Panc1 (cell line): ENCODE measurements at places on chromosomes 5 and 9. TPM values are rescaled to one million over a fixed set of nuclear protein-coding genes. Genes with fewer than 3 reads are reported as not detected.

GRCh38 chr9:1869843-1870242 lies 145.3 kb upstream of the SMARCA2 start:
- DNase-seq = no peak

PCAT7 gene
- total RNA-seq = 0.59 TPM

DNA sequence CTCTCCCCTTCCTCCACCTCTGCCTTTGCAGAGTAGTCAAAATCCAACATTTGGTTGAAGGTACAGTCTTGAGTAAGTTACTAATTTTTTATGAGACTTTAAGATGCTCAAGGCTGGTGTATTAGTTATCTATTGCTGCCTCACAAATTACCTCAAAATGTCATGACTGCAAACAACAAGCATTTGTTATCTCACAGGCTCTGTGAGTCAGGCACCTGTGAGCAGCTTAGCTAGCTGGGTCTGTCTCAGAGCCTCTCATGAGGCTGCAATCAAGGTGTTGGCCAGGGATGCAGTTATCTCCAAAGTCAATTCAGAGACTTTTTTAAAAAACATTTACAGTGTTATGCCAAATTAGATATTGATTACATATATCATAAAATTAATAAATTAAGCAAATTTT lies 371.3 kb upstream of the RGMB start:
- DNase-seq = no peak

DNA sequence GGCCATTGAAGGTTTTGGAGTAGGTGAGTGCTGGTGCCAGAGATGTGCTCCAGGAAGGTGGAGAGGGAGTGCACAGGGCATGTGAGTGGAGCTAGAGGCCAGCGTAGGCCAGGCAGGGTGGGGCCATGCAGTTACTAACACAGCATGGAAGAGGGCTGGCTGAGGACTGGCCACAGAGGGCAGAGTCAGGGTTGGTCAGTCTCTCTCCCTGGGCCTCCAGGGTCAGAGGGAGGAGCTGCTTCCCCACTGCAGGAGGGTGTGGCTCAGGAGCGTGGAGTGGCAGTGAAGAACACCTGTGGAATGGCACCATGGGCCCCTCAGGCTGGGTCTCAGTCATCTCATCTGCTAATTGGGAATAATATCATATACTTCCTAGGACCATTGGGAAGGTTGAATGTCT lies 167.7 kb downstream of the MACROH2A1 start:
- DNase-seq = no peak

- no peak for DNase-seq
Observed at GRCh38 chr5:134539732-134540131, 14.3 kb downstream of the JADE2 start.

NTMT1 gene
- 47.5 TPM for total RNA-seq

DNA sequence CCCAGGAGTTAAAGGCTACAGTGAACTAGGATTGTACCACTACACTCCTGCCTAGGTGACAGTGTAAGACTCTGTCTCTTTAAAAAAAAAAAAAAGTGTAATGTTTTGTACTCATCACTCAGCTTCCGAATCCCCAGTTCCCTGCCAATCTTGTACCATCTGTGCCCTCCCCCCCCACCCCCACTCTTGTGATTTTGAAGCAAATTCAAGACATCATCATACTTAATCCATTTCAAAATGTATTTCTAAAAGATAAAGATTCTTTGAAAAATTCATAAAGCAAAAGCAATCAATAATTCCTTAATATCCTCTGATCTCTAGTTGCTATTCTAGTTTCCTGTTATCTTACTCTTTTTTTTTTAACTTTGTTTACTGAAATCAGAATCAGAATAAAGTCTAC lies 34.9 kb upstream of the HMCN2 start:
- no peak for DNase-seq

F2RL2 gene
- 0.13 TPM for total RNA-seq

GRCh38 chr9:17453751-17454150 lies 125.1 kb upstream of the SH3GL2 start:
- DNase-seq = no peak

DNA sequence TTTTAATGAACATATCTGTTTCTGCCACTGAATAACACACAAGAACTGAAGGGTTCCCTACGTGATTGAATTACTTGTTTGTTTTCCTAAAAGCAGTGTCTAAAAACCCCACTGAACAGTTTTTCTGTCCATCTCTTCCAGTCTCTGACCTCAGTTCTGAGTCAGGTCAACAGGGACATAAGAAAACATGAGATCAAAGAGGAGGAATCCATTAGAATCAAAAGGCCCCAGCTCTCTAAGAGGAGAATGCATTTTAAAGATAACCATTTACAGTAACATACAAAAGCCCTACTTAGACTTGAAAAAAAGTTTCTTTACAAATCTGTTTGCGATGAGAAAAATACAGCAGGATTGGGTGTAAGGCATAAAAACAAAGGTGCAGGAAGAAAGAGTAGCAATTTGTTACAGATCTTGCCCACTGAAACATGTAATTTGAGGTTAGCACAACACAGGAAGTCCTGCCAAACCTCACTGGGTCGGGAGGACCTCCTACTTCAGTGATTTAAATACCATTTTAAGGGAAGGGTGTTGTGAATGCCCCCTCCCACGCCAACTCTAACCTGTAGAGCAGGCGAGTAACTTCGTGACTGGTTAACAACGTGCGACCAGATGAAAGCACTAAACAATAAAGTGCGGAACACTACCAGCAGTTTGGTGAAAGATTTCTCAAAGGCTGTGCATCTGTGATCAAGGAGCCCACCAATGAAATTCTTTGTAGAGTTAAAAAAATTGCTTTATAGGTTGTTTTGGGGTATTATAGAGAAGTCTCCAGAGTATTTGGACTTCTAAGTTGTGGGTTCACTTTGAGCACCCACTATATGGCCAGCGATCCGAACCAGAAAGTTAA lies 1.3 kb downstream of the QSOX2 start:
- DNase-seq = no peak

DNA sequence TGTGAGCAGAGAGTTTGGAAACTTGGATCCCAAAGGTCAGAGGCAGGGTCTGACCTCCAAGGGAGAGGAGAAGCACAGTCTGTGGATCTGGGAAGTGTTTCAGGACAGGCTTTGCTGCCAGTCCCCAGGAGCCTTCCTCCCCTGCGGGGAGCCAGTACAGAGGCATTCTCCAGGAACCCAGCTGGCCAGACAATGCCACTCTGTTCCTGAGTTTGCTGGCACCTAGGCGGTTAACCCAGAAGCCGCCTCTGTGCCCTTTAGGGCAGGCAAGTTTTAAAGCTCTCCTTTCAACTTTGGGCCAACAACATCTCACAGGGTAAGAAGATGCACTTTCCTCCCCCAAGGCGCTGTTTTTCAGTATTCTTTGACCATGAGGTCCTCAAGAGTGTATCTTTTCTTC lies 37.0 kb upstream of the FGF1 start:
- no peak for DNase-seq

- DNase-seq = no peak
Observed at GRCh38 chr9:89553451-89554010, 51.3 kb upstream of the GADD45G start.

BASP1 gene
- 217 TPM for total RNA-seq
